HS-27A (cell line): ENCODE measurements at places on chromosomes 1 and 21.

- peak; percentile 89 for DNase-seq
Observed at GRCh38 chr1:39098546-39099250, 72.5 kb downstream of the NDUFS5 start.

DNA sequence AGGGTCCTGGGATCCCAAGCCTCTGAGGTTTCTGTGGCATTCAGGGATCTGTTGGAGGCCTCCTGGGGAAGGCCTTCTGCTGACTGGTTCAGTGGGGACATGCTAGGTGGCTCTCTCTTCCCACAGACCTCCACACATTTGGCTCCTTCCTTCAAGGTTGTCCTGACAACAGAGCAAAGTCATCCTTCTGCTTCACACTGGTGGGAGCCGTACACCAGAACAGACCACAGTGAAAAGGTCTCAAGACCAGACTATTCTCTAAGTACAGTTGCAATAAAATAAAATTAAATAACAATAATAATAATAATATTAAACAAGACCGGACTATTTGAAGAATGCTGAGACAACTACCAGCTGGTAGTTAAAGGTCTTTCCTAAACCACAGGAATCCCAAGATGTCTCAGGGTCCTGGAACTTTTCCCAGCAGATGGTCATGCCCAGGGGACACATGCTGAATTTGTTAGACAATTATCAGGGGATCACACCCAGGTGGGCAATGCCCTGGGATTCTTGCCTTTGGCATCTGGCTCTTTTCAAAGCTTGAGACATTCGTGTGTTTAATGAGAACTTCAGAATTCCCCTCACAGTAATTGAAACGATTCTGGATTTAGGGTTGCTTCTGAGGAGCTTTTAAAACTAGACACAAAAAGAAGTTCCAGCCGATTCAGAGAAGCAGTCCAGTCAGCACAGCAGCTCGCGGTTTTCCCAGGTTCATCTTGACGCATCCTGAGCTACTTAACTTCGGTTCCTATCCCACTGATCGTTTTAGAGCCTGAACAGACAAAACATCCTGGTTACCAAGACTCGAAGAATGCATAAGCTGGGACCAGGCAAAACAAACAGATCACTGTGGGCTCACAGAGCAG is 22.9 kb downstream of the HTR1D start:
- DNase-seq = peak; percentile 91

DNA sequence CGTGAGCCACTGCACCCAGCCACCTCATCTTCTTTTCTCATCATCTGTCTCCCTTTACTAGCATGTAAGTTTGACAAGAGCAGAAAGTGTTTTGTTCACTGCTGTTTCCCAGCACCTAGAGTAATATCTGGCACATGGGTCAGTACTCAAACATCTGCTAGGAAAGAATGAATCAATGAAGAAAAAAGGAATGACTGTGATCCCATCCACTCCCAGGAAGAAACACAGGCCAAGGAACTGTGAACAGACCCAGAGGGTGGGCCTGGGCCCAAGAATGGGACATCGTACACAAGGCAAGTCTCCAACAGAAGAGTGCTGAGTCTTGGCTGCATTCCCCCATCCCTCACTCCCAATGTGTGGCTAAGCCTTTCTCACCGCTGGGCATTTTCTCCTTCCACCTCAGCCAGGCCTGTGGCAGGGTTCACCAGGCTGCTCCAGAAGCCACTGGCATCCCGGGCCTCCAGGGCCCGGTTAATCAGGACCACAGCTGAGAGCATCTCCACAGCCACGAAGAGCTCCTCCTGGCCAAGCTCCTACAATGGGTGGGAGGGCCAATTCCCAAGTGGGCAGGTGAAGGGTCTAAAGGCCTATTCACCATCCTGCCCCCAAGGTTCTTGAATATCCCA is 18.4 kb downstream of the IQGAP3 start:
- no peak for DNase-seq

GRCh38 chr21:36323032-36323431 is 3.0 kb downstream of the MORC3 start:
- DNase-seq = no peak

DNA sequence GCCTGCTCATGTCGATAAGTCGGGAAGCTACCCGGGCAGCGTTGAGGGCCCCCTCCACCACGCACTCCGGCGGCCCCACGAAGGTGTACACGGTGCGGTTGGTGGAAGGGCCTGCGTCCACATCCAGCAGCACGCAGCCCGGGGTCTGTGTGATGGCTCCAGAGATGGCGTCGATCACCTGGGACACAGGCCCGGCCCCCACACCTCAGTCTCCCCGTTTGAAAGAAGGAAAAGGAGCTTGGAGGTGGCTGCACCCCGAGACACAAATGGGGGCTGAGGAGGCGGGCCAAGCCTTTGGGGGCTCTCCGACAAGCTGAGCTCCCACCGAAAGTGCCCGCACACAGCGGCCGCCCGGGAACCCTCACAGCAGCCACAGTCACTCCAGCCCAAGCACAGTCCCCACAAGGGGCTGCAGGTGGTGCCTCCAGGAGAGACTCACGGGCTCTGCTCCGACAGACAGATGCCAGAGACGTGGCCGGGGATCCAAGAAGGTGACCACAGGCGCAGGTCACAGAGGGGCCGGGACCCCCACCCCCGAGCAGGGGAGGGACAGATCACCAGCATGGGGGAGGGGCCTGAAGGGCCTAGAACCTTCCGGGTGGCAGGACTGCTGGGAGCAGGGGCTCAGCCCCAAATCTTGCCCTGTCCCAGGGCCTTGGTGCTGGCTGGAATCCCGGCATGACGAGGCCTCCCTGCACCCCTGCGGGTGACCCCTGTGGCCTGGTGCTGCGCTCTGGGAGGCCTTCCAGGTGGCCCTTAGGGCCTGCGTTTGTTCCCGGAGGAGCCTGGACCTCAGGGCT is 1.0 kb downstream of the FTCD start:
- DNase-seq = no peak

- no peak for DNase-seq
Observed at GRCh38 chr21:28936036-28936435, 56.6 kb downstream of the LTN1 start.

GRCh38 chr1:70487910-70488665 is 77.0 kb downstream of the CTH start:
- no peak for DNase-seq

GRCh38 chr1:182795563-182796228 is 6.1 kb downstream of the NPL start:
- no peak for DNase-seq

DNA sequence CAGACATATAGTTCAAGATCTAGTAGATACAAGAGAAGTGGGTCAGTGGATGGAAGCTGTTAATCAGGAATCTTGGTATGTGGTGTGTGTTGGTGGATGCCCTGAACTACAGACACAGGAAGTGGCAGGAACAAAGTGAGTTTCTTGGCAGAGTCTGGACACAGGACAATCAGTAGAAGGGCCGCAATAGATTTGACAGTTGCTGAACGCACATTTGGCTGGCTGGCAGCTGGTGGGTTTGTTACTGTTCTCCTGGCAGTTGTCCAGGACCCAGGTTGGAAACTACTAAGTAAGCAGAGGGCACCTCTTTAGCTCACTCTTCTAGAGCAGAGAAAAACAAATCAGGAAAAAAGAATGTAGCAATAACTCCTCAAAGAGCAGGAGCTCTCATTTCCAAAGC is 13.2 kb downstream of the KRTAP26-1 start:
- no peak for DNase-seq

DNA sequence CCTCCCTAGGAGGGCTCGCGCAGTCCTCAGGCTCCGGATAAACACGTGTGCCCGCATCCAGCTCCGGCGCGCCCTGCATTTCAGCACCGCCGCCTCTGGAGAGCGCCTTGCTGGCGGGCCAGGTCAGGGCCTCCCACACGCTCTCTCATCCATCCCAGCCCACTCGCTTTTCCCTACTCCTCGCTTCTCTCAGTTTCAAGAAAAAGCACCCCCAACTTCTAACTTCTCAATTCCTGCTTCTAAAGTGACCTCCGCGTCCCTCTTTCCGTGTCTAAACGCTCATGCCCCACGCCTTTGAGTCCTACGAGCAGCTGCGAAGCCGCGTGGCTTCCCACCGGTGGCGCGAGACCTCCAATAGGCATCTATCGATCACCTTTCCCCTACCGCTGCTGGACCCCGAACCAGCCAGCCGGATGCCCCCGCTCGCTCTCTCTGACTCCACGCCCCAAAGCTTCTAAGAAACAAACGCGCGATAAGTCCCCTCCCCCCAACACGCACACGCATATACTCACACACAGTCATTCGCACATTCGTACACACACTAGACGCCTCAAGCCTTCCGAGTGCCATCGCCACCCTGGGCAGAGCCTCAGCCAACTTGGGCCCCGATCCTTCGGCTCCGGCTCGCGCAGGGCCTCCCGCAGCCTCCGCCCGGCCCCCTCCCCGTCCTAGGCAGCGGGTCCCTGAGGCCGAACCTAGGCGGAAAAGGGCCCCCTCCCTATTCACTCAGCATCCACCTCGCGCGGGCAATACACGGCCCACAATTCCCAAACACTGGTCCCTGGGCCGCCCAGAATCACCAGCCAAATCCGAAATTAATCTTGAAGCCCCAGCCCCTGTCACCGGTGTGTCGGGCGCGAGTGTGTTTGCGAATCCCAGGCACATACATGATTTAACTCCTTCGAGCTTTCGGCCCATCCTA is 1.1 kb downstream of the NMNAT2 start:
- no peak for DNase-seq

DNA sequence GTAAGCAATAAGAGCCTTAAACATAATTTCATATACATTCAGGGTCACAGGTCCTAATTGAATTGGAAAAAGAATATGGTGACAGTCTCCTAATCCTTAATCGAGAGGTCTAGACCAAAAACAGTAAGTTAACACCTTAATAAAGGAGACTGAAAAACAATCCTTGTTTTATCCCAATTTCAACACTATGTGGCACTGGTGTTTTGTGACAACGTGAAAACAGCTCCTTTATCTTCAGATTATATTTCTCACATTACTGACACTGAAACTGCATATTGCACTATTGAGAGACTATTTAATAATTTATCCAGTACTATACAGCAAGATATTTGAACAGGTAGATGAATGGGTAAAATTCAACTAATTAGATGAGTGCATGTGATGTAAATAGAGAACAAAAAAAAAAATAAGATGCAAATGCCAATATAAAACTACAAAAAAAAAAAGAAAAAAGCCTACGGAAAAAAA is 34.1 kb downstream of the TP53BP2 start:
- DNase-seq = no peak

DNA sequence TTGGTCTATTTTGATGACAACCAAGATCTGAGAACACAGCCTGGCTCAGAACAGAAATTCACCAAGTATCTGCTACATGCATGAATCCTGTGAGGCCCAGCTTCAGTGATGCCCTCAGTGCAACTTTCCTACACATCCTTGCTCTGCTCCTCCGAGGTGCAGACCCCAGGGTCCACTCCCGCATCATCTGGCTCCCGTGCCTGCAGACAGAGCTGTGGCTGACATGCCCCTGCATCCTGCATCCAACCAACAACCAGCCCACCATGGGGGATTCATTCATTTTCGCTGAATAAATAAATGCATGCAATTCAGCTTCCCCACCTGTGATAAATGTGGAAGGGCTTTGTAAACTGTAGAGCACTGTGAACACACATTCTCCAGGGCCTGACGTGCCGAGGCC is 112.3 kb downstream of the GLIS1 start:
- no peak for DNase-seq

DNA sequence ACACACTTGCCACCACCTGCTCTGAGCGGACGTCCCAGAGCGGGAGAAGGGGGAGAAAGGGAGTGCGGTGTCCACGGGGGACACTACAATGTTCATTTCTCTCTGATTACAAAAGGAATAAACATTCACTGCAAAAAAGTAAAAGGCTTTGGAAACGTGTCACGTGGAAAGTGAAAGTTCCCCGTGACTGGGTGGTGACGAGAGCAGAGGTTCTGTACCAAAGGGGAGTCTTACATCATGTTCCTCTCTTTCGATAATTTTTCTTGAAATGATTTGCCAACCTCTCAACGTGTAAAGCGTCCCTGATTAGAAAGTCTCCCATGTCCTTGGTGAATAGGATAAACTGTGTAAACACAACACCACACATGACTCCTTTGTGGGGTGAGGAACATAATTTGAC is 22.0 kb upstream of the PRDM15 start:
- no peak for DNase-seq

DNA sequence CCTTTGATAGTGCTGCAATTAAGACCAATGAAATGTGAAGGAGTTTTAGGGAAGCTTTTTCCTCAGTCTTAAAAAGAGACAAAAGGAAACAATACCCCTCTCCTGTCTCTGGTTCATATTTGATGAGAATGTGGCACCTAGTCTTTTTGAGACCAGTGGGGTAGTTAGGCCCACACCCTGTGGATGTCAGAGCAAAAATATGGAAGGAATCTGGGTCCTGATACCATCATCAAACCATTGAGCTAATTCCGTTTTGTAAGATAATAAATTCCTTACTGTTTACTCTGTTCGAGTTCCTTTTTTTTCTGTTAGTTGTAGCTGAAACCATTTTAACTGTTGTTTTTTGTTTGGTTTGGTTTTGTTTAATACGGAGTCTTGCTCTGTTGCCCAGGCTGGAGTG is 33.3 kb downstream of the PTPRC start:
- DNase-seq = peak; percentile 94

GRCh38 chr21:25925936-25926335 is 191.2 kb downstream of the GABPA start:
- DNase-seq = no peak

GRCh38 chr1:1259951-1260600 is 13.6 kb upstream of the C1QTNF12 start:
- DNase-seq = no peak

- DNase-seq = no peak
Observed at GRCh38 chr1:70963374-70963773, 84.2 kb downstream of the PTGER3 start.

DNA sequence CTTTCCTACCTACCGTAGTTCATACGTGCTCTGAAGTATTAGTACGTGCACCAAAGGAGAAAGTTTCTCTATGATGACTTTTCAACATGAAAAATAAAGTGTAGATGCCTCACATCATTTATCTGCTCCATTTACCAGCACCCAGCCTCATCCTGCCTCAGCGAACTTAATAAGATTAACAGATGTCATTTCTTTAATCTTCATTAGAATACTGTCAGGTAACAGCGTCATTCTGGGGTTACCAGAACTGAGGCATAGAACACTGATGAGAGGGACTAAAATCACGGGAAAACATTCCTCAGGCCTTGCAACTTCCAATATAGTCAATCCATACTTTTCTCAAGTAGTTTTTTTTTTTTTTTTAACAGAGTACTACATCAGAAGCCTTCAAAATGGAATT is 43.2 kb upstream of the DISC1 start:
- no peak for DNase-seq

- DNase-seq = no peak
Observed at GRCh38 chr1:172351346-172351745, 69.1 kb upstream of the C1orf105 start.

DNA sequence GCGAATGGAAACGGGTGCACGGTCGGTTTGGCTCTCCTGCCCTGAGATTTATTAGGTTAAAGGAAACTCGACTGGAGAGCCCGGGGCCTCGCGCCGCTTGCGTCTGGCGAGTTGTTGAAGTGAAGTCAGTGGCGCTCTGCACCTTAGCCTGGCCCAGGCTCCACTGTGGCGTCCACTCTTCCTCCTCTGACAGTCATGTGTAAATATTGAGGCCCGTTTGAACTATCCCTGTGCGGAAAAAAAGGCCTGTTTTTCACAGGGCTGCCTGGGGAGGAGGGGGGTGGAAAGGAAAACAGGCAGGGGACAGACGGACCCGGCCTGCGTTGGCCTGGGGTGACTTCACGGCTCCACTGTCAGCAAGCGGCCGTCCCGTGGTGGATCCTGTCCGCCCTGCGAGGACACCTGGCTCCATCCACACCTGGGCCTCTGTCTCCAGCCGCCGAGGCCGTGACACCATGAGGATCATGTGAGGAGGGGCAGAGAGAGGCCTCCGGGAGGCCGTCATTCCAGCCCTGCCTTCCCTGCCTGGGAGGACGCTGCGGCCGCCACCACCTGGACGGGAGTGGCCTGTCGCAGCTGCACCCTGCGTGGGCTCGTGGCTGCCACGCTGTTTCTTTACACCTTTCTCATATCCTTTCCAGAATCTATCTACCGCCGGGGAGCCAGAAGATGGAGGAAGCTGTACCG is 59.8 kb downstream of the FAAP20 start:
- no peak for DNase-seq
